ENCODE measurements at places on chromosomes 2 and 18.

DNA sequence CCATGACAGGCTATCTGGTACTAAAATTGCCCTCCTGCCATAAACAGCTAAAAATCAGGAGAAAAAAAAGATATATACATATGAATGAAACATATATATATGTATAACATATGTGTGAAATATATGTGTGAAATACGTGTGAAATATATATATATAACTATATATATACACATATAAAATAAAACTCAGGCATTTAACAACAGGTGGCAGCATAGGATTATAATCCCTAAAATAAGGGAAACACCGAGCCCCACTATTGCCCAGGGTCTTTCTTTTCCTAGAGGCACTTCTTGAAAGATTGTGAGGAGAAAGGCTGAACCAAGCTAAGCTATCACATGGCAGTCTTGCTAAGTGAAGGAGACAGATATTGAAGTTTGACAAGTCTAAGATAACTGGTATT is 65.9 kb upstream of the CYTIP start:
- DNase-seq: peak; percentile 43

DNA sequence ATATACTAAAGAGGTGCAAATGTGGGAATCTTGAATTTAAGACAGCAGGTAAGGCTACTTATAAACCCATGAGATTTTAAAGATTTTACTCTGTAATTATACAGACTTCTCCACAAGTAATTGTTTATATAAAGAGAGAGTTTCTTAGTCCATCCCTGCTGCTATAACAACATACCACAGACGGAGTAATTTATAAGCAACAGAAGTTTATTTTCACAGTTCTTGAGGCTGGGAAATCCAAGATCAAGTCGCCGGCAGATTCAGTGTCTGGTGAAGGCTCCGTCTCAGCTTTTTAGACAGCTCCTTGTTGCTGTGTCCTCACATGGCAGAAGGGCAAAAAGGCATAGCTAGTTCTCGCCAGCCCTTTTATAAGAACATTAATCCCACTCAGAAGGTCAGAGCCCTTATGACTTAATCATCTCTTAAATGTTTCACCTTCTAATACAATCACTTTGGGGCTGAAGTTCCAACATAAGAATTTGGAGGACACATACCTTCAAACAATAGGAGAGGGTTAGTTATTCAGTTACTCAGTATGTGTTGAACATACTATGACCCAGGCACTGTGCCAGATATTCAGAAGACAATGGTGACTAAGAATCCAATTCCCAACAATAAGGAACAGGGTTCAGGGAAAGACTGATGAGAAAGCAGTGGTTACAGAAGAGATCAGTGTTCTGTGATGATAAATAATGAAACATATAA is 466.0 kb downstream of the RIT2 start:
- no peak for DNase-seq

GRCh38 chr2:33144243-33144642 is 197.5 kb downstream of the LTBP1 start:
- DNase-seq: no peak

GRCh38 chr2:197875763-197876162 is 71.4 kb downstream of the PLCL1 start:
- no peak for DNase-seq

- peak; percentile 2 for DNase-seq
Measured at GRCh38 chr2:96831679-96832078, 12.1 kb downstream of the ANKRD23 start.

DNA sequence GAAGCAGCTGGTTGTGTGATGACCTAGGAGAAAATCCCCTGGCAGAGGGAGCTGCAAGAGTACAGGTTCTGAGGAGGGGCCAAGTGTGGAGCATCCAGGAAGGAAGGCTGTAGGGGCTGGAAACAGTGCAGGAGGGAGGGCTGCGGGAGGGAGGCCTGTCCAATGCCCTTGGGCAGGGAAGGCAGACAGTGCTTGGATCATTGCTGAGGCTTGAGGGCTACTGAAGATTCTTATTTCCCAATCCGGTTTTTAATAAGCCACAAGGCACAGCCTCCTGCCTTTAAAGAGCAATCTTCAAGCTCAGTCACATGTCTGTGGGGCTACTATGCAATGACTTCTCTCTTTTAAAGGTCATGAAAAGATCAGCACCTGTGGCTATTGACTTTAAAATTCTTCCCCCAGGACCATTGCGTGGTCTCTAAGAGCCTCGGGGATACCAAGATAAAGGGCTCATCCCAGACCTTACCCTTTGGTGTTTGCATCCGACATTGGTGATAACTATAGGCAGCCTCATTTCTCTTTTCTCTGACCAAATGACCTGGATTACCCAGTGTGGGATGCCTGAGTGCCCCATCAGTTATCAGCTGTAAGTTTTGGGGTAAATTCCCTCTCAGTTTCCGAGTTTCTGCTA is 149.6 kb downstream of the DOCK10 start:
- DNase-seq: no peak

DNA sequence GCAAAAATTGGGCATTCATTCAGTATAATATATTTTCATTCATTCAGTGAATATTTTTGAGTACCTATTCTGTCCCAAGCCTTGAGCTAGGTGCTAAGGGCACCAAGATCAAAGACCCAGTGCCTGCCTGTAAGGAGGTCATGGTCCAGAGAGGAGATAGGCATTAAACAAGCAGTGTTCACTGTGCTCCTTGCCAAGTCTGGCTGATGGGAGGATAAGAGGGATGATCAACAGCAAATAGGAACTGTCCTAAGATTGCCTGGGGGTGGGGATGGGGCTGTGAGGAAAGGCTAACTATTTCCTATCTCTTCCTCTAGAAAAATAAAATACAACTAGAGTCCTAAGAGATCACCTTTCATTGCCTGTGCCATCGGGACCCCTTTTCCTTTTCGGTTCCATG is 60.4 kb downstream of the SETBP1 start:
- DNase-seq: peak; percentile 76

DNA sequence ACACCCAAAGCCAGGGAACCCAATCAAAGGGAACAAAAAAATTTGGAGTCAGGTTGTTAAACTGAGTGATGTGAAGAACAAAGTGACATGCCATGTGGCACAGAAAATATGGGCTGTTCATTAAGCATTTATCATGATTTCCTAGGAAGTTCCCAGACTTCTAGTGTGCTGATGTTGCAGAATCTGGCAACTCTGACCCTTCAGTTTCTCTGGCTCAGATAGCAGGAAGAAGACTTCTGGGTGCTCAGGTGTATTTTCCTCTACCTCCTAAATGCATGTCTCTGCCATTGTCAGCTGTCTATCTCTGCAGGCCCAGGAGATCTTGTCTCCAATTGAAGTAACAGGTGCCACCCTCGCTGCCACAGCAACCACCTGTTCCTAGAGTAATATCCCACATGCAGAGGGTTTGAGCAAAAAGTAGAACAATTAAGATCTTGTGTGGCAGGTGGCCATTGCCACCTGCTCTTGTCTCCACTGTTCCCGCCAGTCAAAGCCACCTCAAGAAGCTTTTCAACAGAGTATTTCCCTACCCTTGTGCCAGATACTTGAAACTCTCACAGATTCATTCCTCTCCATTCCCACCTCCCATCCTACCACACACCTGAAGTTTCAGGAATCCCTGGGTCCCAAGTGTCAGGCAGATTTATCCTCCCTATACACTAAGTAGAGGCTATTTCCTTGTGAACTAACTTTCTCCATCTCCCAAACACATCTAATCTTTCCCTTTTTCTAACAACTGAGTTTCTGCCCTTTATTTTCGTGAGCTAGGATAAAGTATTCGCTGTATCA is 533.7 kb upstream of the CHAC2 start:
- DNase-seq: no peak

- no peak for DNase-seq
Measured at GRCh38 chr2:28481905-28482304, 14.0 kb upstream of the PLB1 start.

- DNase-seq: no peak
Measured at GRCh38 chr2:64024259-64024949, 5.2 kb upstream of the VPS54 start.

- DNase-seq: no peak
Measured at GRCh38 chr2:11281186-11281585, 63.2 kb downstream of the ROCK2 start.

GRCh38 chr2:201186982-201187381 is 4.0 kb downstream of the CASP10 start:
- no peak for DNase-seq

- no peak for DNase-seq
Measured at GRCh38 chr2:184346338-184346862, 251.9 kb upstream of the ZNF804A start.

DNA sequence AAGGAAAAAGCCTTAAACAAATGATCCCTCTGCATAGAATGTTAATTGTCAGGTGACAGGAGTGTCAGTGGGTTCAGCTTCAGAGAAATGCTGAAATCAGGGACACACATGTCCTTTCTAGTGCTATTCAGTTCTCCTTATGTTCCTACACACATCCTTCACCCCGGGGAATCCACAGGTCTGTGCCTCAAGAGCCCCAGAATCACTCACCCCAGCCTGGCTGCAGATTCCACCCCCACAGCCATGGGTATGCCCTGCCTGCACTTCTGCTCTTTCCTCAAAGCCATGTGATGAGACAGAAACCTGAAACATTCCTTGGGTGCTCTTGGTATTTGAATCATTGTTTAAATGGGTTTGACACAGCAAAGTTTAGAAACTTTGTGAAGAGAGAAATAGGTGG is 27.4 kb upstream of the FZD7 start:
- DNase-seq: no peak

DNA sequence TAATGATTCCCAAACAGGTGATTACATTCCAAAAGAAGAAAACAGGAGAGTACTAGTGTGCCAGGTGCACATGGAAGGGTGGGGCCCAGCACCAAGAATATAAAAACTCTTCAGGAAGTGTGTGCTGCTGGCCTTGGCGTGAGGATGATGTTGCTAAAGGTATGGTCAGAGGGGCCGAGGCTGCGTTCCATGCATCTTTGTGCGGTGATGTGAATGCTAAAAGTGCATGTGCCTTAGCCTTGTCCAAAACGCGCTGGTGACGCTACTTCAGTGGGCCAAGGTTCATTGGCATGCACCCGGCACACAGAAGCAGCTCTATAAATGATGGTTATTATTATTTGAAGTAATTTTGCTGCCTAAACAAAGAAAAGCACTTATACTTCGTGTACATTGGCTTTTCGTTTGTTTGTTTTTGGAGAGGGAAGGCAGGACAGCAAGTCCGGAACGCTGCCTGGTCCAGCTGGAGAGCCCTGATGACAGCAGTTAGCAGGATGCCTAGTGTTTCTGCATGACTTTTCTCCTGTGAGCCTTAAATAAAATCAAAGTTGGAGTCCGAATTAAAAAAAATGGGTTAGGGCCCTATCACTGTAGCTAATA is 2.9 kb downstream of the ALKAL2 start:
- no peak for DNase-seq

- DNase-seq: no peak
Measured at GRCh38 chr2:88220718-88221117, 50.6 kb downstream of the THNSL2 start.

DNA sequence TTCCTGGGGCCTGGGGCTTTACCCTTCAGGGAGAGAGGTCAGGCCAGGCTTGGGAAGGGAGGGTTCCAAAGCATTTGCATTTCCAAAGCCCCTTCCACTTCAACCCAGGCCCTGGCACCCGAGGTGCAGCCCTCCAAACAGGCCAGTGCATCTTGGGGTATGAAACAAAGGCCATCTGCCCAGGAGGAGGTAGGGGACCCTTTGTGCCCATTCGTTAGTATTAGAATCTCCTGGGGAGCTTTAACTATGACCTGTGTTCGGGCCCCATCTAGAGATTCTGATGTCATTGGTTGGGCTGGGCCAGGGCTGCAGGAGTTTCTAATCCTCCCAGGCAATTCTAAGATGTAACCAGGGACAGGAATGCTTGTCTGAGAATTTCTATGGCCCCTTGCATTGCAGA is 73.6 kb downstream of the CIB4 start:
- no peak for DNase-seq

- no peak for DNase-seq
Measured at GRCh38 chr2:23505218-23505983, 120.4 kb downstream of the KLHL29 start.

DNA sequence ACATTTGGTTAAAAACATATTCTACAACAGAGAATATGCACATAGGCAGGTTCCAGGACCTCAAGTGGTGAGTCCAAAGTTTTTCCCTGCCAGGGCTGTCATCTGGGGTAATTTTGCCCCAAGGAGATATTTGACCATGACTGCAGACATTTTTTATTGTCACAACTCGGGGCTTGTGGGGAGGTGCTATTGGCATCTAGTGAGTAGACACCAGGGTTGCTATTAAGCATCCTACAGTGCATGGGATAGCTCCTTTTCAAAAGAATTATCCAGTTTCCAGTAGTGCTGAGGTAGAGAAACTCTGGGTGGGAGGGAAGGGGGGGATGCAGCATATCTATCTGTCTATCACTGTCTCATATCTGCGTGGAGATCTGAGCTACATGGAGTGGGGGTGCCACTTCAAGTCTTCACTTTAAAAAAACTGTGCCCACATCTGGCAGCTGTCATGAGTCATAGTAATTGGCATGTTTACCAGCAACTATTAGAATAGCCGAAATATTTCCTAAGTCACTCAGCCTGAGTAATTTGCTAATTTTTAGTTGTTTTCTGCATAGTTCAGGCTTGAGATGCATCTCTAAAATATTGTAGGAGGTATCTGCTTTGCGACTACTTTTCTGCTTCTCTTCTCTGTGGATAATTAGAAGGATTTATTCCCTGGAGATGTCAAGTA is 254.0 kb upstream of the RBMS1 start:
- DNase-seq: no peak

DNA sequence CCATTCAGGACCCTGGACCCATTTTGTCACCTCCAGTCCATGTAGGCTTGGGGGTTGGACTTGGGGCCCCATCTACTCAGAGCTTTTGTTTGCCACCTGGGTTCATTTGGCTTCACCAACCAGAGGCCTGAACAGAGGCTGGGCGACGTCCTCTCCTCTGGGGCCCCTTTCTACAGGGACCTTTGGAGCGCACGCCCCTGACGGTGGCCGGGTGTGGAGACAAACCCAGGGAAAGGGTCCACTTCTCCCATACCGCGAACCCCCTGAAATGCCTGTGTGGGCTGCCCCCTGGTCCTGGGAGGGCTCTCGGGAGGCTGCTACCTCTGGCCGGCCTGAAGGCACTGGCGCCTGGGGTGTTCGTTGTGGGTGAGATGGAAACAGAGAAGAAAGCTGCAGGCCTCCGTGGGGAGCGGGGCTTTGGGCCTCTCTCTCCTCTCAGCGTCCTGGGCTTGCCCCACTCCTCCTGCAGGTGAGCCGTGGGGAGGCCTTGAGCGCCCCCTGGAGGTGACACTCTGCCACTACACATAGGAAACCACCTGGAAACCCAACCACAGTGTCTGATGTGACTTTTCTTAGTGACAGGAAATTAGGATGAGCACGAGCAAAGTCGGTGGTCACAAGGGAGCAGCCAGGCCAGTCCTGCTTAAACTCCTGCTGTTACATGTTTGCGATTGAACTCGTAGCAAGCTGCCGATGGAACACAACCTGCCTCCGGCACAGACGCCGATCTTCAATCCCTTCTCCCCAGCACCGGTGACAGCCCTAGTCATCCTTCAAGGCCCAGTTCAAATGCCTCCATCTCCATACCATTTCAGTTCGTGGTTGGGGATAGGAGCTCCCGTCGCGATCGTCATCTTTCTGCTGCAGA is 12.0 kb upstream of the NTSR2 start:
- DNase-seq: peak; percentile 10

DNA sequence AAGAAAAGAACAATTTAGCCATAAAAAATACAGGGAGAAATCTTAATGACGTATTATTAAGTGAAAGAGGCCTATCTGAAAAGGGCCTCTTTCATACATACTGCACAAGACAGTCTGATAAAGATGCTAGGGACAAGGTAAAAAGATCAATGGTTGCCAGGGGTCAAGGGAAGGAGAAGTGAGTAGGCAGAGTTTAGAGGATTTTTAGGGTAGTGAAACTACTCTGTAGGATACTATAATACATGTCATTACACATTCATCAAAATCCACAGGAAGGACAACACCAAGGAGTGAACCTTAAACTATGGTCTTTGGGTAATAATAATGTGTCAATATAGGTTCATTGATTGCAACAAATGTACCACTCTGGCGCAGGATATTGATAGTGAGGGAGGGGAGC is 289.3 kb downstream of the FSIP2 start:
- DNase-seq: no peak

Measured in NCI-H1092 treated with DMSO at 0.1 percent for 48 hours (cell line).